Activated naive CD4-positive, alpha-beta T cell treated with anti-CD3 and anti-CD28 coated beads, Interleukin-2, amount 10 ng/mL, durations not matched to agents 7 days and 5 days (primary cell): ENCODE measurements at places on chromosomes 6 and 20.

DNA sequence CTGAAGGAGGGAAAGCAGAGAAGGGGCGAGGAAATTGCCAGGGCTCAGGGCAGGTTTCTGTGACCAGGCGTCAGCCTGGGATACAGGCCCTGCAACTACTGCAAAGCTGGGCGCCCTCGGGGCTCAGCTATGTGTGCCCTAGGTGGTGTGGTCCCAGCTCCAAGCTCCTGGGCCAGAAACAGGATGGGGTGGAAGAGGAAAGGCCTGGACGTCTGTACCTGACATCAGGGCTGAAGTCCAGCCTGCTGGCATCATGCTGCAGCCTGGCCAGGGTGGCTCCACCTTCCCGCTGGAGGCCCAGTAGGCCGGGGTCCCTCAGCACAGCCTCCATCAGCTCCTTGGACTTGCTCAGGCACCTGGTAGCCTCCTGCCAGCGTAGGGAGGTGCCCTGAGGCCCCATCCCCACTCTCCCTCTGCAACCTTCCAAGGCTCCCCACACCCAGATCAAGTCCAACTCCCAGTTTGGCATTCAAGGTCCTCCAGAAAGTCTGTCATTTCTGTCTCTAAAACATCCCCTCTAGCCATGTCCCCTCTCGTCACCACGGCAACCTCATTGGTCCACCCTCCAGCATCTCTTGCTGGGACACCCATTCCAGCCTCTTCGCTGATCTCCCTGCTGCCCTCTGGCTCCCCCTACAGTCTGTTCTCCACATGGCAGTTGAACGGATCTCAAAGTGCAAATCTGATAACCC, 38.2 kb downstream of the KIAA1755 start:
- peak; percentile 74 for DNase-seq

DNA sequence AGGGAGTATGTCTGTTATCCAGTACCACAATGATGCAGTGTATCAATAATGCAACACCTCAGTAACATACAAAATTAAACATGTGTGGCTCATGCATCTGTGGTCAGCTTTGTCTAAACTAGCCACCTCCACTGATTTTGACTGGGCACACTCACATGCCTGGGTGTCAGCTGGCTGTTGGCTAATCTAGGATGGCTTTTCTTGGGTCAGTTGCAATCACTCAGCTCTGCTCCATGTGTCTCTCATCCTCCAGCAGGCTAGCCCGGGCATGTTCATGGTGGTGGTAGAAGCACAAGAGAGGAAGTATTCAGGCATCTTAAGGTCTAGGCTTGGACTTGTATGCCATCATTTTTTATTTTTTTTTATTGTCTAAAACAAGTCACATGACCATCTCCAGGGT, 59.3 kb upstream of the JAG1 start:
- DNase-seq: no peak

DNA sequence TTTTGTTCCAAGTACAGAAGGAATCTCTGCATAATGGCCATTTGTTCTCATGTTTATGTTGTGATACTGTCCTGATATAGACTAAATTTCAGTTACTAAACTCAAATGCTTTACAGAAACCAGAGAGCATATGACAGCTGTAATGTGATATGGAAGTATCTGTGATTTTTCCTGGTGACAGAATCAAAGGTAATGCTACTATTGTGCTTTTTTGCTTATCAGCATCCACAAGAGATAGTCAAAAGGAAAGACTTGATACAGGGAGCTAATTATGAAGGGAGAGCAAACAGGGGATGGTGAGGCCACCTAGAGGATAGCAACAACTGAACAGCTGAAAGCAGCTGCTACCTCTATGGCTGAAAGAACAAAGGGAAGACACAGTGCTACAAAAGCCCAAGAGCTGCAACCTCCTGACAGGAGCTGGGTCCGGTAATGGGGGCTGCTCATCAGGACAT, 181.4 kb downstream of the PHF3 start:
- DNase-seq: no peak

GRCh38 chr6:157683707-157684106, 139.3 kb upstream of the SNX9 start:
- DNase-seq: no peak

- no peak for DNase-seq
These were observed 91.7 kb downstream of the COL19A1 start for GRCh38 chr6:69957985-69958559.

- no peak for DNase-seq
These were observed 13.9 kb upstream of the TNFRSF6B start for GRCh38 chr20:63682384-63683139.
